Sigmoid colon (tissue), 7 donors: ENCODE measurements at places on chromosomes 1 and 21. TPM values are rescaled to one million over a fixed set of nuclear protein-coding genes. Genes with fewer than 3 reads are reported as not detected.

DNA sequence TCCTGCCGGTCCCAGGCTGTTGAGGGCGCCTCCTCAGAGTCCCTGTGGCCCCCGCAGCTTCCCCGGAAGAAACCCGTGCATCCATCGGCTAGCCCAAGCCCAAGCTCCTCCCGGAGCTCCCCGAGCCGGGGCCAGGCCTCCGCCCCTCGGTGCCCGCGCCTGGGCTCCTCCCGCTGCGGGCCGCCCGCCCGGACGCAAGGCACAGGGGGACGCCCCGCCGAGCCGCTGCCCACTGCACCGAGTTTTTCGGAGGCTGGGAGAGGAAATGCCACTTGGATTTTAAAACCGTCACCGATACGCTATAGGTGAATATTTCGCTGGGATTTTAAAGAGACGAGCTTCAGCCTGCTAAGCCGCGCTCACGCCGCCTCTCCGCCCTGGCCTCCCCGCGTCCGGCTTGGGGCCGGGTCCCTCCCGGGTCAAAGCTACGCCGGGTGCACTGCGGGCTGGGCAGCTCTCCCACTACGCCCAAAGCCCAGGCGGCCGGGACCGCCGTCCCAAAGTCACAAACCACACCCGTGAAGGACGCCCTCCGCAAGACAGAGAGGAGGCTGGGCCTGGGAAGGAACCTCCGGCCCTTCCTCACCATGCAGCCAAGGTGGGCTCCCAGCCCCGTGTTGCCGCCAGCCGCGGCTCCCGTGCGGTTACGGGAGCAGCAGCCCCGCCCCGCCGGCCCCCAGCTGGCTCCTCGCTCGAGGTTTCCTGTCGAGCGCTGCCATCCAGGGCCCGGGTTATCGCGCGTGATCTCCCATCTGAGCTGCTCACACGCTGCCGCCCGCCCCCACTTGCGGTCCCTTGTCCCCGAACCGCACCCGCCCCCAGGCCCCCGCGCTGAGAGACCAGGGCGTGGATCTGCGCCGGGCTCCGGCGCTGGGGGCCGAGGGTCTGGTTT is 63.2 kb downstream of the CD247 start:
- no peaks in the 10 kb centered on the region for H3K27me3 ChIP-seq
- no peaks in the 10 kb centered on the region for H3K4me1 ChIP-seq
- no peaks in the 10 kb centered on the region for H3K36me3 ChIP-seq
- H3K27ac ChIP-seq = peak overlapping the region; percentile 76

GRCh38 chr1:34460193-34460592 is 283.5 kb downstream of the C1orf94 start:
- no peak overlapping the region for H3K27ac ChIP-seq
- no peak overlapping the region for H3K4me3 ChIP-seq
- H3K27me3 ChIP-seq = no peaks in the 10 kb centered on the region
- H3K4me1 ChIP-seq = no peaks in the 10 kb centered on the region

The SIK1 gene
- total RNA-seq = 7.9 TPM

- H3K36me3 ChIP-seq = no peaks in the 10 kb centered on the region
- H3K27ac ChIP-seq = no peak overlapping the region
- no peak overlapping the region for H3K4me3 ChIP-seq
Measured at GRCh38 chr1:67860776-67861175, 27.5 kb upstream of the GNG12 start.

GRCh38 chr1:52096216-52096615 is 40.1 kb downstream of the BTF3L4 start:
- H3K4me1 ChIP-seq = no peaks in the 10 kb centered on the region
- H3K27ac ChIP-seq = no peak overlapping the region
- no peak for DNase-seq
- no peaks in the 10 kb centered on the region for H3K27me3 ChIP-seq
- H3K36me3 ChIP-seq = no peaks in the 10 kb centered on the region

DNA sequence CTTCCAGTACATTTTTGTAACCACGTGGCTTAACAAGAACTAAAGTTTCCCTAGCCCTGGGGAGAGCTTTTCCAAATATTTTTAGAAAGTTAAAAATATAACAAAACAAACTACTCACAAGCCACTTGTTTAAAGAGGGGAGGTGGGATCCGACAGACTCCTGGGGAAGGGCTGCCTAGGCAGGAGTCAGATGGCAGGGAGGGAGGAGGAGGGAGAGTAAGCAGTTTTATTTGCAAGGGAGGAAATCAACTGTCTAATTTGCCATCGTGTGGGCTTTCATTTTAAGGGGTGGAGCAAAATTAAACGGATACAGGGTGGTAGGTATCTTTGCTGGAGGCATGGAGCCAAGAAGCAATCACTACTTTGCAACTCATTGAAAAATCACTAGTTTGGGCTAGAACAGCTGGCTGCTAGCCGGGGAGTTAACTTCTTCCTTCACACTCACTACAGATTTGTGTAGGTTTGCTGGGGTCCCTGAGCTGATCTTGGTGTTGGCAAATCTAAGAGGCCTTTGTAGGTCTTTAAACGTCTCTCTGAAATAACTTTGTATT is 8.8 kb downstream of the BARHL2 start:
- H3K27ac ChIP-seq = no peak overlapping the region
- H3K4me3 ChIP-seq = no peak overlapping the region
- no peak for DNase-seq
- peaks cover 58% of the 10 kb centered on the region for H3K27me3 ChIP-seq
- H3K36me3 ChIP-seq = no peaks in the 10 kb centered on the region
- H3K4me1 ChIP-seq = peaks cover 20% of the 10 kb centered on the region

GRCh38 chr1:27609618-27610240 is 5.8 kb upstream of the AHDC1 start:
- no peak overlapping the region for H3K4me3 ChIP-seq
- no peaks in the 10 kb centered on the region for H3K27me3 ChIP-seq
- no peak for DNase-seq
- no peaks in the 10 kb centered on the region for H3K36me3 ChIP-seq

The TMEM63A gene
- 35.9 TPM for total RNA-seq

- H3K27ac ChIP-seq = no peak overlapping the region
- no peak for DNase-seq
- no peaks in the 10 kb centered on the region for H3K4me1 ChIP-seq
- no peak overlapping the region for H3K4me3 ChIP-seq
- no peaks in the 10 kb centered on the region for H3K36me3 ChIP-seq
Measured at GRCh38 chr21:29506947-29507346, 208.2 kb downstream of the BACH1 start.

DNA sequence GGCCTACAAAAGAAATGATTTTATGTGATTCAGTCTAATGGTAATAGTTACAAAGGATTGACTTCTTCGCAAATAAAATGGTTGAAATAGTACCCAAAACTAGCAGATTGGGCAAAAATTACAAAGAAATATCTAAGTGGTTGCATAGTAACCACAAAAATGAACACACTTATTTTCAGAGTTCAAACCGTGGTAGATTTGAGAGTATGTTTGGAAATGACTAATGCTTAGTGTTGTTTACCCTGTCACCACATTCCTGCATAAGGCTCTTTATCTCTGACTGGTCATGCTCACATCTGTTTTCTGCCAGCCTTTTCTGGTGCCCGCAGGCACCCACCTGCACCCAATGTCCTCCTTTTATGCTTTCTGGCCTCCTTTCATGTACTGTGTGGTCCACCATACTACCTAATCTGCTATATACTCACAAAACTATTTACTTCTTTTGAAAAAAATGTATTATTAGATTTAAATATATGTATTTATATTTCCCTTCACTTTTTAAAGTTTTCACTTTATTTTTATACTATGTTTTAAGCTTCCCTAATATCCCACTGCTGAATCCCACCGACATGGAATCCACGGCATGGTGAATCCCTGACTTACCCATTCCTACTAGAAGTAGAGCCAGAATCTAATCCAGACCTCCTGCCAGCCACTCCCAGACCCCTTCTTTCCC is 30.3 kb downstream of the PTPRC start:
- no peaks in the 10 kb centered on the region for H3K4me1 ChIP-seq
- no peak overlapping the region for H3K4me3 ChIP-seq
- DNase-seq = no peak
- no peaks in the 10 kb centered on the region for H3K27me3 ChIP-seq
- no peak overlapping the region for H3K27ac ChIP-seq

DNA sequence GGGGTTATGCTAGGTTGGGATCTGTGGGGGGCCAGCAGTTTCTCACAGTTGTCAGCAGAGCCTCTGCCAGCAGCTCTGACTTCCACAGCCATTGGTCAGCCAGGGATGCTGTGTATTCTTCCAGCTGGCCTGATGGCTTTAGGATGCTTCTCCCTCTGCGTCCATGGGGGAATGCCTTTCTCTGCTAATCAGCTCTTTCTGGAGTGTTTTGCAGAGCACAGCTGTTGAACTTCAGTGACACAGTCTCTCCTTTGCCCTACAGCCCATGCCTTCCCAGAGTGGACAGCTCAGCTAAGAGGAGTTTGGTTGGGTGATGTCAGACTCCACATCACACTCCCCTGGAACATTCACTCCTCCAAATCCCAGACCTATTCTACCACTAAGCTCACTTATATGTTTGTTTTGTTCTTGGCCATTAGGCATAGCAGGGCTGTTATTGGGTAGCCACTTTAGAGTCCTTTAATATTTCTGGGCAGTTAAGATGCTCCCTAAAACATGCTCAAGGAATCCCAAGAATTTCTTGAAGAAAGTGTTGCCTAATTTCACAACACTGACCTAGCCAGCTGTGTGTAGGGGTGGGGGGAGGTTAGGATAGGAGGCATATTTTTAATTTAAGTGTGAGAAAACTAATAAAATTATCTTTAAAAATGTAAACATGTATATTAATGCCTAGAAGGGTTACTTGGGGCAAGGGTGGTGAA is 75.3 kb upstream of the KIAA0040 start:
- H3K36me3 ChIP-seq = no peaks in the 10 kb centered on the region
- peaks cover 5% of the 10 kb centered on the region for H3K4me1 ChIP-seq
- H3K4me3 ChIP-seq = no peak overlapping the region
- peak; percentile 91 for DNase-seq
- no peaks in the 10 kb centered on the region for H3K27me3 ChIP-seq
- peak overlapping the region; percentile 40 for H3K27ac ChIP-seq

DNA sequence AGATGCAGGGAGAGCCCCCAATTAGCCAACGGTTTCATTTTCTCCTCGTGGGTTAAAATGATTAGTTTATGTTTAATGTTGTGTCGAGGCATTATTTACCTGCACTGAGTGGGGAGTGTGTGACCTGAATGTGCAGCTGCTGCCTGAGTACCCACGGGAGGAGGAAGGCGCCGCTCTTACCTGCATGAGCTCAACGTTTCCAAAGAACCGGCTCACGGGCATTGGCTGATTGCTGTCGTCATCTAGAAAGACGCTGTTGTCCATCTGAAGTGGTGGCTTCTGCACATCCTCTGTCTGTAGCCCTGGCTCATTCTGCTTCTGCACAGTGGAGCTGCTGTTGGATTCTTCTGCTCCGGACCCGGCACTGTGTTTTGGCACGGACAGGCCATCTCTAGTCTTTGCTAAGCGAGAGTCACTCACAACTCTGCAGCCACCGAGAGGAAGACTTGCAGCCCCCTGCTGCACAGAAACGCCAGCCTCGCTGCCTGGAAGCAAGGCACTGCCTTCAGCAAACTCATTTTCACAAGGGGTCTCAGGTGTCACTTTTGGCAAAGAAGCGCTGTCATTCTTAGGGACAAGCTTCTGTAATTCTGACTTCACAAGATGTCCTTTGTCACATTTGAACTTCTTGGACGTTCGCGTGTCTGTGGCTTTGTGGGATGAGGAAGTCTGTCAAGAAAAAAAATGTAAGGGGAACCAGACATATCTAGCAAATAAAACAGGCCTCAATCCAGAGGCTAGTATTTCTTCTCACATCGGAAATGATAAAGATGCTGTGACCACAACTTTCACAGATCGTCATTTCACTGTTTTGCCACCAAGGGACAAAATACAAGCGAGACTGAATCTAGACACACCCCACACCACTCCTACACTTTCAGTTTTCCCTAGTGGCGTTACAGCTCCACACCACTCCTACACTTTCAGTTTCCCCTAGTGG is 9.4 kb downstream of the C1orf174 start:
- no peaks in the 10 kb centered on the region for H3K27me3 ChIP-seq
- H3K4me1 ChIP-seq = no peaks in the 10 kb centered on the region
- DNase-seq = no peak
- H3K36me3 ChIP-seq = peaks cover 19% of the 10 kb centered on the region
